ENCODE measurements at places on chromosomes 12 and 14.

DNA sequence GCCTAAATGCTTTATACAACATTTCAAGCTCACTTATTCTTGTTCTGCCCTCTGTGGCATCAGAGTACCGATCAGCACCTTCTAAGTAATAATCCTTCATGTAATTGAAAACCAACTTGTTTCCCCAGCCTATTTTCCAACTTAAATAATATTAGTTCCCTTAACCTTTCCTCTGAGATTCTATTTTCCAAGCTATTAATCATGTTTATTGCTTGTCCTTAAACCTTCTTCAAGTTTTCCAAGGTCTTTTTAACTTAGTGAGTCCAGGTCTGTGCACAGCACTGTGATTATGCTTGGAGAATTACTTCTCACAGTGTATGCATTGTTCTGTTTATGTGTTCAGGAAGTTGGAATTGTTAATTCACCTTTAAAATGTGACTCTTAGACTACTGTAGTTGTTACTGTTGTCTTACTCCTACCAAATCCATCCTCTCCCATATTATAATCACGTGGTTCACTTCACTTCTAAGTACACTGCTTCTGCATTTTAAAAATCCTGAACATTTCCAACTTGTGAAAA, 1039.3 kb upstream of the FOXG1 start:
- DNase-seq: no peak

DNA sequence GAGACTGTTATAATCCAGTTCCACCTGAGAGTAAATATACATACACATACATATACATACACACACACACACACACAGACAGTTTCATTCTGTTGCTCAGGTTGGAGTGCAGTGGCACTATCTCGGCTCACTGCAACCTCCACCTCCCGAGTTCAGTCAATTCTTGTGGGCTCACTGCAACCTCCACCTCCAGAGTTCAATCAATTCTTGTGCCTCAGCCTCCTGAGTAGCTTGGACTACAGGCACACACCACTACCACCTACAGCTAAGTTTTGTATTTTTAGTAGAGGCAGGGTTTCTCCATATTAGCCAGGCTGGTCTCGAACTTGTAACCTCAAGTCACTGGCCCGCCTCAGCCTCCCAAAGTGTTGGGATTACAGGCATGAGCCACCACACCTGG, 8.9 kb upstream of the PHLDA1 start:
- no peak for DNase-seq

DNA sequence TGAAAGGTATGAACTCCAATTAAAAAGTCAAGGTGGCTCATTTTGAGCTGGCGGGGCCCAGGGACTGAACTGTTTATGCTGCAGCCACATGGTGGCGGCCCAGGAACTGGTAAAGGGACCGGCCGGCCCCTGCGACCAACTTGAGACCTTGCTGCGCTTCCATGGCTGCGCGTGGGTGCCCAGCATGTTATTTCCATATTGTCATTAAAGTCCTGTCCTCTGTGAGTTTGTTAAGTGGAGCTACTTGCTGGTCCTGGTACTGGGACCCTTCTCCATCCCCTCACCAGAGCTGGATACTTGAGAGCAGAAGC, 62.3 kb downstream of the BEGAIN start:
- DNase-seq: peak; percentile 60

DNA sequence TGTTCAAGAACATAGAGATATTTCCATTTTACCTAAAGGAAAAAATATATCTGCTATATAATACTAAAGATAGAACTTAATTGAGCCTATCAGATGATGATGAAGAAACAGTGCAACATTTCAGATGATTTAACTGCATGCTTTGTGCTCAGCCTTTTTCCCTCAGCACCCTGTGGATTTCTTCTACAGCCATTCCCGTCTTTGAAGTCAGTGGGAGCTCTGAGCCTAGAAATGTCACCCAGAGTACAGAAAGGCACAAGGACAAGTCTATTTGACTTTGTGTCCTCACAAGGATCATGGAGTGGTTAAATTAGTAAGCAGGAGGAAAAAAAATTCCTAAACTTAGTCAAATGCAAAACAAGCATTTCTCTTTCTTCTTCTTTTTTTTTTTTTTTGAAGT, 994.0 kb upstream of the FLRT2 start:
- DNase-seq: no peak

DNA sequence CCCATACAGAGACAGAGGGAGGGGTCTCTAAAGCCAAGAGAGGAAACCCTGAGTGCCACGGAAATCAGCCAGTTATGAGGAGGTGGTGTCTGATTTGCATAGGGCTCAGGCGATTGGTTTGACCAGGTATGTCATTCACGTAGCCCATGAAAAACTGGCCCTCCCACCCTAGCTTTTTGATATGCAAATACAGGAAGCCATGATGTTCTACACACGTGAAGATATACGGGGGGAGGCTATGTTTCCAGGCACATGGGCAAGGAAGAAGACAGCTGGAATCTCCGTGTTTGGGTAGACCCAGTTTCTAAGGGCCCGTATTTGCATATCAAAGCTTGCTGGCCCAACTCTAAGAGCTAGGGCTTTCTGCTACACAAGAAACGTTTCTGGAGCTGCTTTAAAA, 717.8 kb upstream of the SEL1L start:
- no peak for DNase-seq

- DNase-seq: no peak
Measured at GRCh38 chr14:95666450-95666849, 19.8 kb upstream of the TCL1B start.

GRCh38 chr12:57111031-57111734, at the start of gene STAT6:
STAT6 (minus strand) TSS chr12:57111362; CDS start chr12:57108278, 3,084 bp downstream.
- peak; percentile 93 for DNase-seq

DNA sequence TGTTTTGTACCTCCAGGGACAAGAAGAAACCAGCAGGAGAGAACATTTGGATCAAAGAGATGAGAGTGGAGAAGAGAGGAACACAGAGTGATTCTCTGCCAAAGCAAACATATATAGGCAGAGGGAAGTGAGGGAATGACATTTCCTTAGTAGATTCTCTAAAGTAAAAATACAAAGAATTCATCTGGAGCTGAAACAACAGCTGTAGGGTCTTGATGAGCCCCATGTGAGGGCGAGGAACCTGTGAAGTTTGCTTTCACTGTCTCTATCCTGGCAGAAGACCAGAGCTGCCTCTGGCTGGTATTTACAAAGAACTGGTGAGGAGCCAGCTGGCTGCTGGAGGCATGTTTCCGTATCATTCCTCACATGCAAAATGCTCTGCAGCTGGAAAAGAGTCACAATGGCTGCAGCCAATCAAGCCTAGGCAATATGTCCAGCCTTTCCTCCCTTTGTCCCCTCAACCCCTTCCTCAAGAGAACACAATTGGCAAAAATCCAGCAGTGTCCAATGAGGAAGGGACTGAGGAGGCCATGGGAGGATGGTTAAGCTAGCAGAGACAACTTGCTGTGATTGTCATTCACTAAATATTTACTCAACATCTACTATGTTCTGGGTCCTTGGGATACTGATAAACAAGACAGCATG, 122.5 kb downstream of the PHLDA1 start:
- peak; percentile 71 for DNase-seq

GRCh38 chr14:95875831-95876760, 536 bp upstream of the TUNAR start:
- DNase-seq: no peak

DNA sequence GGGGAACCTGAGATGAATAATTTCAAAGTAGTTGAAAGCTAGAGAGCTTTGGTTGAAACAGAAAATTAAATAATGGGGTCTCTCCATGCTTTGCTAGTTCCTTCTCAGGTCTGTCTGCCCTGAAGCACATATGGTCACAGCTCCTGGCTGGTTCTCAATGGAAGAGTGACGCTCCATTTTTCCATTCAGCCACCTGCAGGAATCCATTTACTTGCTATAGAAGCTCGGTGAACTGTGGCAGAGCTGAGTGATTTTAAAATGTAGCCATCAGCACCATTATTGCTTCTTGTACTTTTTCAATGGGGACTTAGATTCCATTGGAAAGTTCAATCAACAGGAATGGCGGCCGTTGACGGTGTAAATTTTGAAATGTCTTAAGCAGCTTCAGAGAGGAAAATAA, 525.2 kb downstream of the GLT1D1 start:
- DNase-seq: no peak

DNA sequence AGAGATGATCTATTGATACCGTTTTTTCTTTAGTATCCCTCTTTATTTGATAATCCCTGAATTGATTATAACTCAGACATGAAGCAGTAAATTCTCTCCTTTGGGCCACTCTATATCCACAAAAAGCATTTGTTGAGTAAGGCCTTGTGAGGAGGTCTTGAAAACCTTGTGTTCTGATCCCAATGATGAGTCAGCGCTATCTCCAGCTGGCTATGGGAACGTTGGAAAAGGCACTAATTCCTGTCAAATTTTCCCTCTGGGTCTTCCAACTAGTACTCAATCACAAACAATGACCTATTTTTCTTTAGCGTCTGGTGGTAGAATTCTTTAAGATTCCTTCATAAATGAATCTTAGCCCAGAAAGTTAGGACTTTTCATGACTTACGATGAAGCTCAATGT, 168.4 kb upstream of the LRIG3 start:
- no peak for DNase-seq

GRCh38 chr14:101022916-101023435, 119.5 kb upstream of the RTL1 start:
- DNase-seq: no peak

GRCh38 chr12:119685375-119685774, 17.4 kb downstream of the PRKAB1 start:
- no peak for DNase-seq

DNA sequence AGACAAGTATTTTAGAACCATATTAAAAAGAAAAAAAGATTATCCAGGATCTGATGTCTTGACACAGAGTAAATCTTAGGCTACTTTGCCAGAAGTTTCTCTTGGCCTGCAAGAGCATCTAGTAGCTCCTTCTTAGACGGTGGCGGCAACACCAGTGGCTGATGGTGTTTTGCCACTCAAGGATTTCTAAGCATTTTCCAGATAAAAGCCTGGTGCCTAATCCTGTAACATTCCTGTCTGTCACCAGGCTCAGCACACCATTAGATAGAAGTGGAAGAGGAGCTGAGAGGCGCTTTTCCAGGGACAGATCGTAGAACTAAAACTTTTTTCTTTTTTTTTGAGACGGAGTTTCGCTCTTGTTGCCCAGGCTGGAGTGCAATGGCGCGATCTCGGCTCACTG, 14.0 kb downstream of the WNT5B start:
- DNase-seq: no peak

DNA sequence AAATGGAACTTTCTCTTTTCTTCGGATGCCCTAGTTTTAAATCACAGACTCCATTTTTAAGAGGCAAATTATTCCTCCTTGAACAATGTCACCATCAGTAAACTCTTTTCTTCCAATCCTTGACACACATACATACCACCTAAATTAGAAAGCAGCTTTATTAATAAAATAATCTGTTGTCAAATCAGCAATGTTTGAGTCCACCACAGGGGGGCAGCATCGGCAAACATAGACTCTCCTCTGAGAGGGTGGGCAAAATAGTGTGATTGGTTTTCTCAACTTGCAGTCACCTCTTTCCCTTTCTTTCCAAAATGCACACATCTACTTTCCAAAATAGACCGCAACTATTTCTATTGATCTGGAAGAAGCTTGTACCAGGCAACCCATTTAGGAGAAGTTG, 438.4 kb upstream of the OR4E1 start:
- no peak for DNase-seq

Data from tibial artery (tissue), 4 donors.